ENCODE measurements at places on chromosomes 12 and 14.

- DNase-seq, result no peak
Observed at GRCh38 chr12:94143438-94143837, 4.9 kb upstream of the PLXNC1 start.

- no peak for DNase-seq
Observed at GRCh38 chr12:103727638-103728037, 113.4 kb downstream of the NT5DC3 start.

- DNase-seq, result no peak
Observed at GRCh38 chr14:100765296-100765695, 38.6 kb downstream of the DLK1 start.

DNA sequence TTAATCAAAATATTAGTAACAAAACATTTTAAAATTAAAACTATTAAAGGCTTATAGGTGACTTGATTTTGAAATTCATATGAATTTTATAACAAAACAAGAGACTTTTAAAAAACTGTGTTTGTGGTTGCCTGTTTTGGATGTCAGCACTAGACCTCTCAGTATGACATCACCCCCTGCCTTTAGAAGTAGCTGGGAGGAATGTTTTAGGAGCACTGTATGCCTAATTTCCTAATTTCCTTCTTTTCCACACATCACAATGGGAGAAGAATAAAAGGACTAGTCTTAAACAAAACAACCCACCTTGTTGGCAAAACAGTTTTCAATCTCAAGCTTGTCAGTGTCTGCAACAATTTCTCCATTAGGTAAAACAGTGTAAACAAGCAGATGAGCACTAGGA, 48.1 kb upstream of the PZP start:
- no peak for DNase-seq

DNA sequence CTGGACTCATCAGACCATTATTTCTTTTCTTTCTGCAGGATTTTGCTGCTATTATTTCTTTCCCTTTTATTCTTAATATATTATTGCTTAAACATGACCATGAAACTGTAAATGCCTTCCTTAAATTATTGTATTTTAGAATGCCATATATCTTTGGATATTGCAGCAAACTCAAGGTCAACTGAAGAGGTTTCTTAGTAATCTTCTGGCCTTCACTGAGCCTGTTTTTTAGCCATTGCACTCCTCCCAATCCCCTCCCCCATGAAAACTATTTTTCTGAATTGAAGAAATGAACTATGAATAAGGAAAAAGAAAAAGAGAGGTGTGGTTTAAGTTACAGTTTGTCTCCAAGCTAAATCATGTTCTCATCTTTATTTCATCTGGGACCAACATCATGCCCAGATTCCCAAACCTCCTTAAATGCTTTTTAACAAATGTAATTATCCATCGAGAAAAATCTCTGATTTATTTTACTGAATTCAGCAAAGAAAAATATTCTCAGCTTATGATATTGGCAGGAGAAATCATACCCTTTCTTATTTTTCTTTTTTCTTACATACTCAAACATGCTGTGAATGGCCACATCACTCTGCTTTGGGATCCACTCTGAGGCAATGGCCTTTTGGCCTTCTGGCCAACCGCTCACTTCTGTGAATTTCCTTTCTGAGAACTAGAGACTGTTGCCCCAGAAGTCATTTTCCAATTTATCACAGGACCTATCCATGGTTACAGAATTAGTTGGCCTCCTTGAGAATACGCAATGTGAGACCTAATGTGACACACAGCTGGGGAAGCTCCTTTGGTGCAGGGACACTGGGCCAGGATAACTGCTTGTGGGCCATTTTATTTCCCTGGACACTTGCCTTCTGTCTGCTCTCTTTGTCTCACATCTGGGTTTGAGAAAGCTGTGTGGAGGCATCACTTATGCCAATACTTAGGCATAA, 50.9 kb downstream of the IGF1 start:
- DNase-seq, result no peak

- DNase-seq, result no peak
Observed at GRCh38 chr14:55867311-55867710, 250.9 kb upstream of the PELI2 start.

- no peak for DNase-seq
Observed at GRCh38 chr12:109247831-109248654, 61.0 kb downstream of the FOXN4 start.

GRCh38 chr12:132698341-132698740, 11.0 kb downstream of the PXMP2 start:
- DNase-seq, result no peak

GRCh38 chr12:104702565-104703139, 245.9 kb downstream of the CHST11 start:
- no peak for DNase-seq

GRCh38 chr12:118033323-118033722, 16.8 kb downstream of the RFC5 start:
- no peak for DNase-seq

DNA sequence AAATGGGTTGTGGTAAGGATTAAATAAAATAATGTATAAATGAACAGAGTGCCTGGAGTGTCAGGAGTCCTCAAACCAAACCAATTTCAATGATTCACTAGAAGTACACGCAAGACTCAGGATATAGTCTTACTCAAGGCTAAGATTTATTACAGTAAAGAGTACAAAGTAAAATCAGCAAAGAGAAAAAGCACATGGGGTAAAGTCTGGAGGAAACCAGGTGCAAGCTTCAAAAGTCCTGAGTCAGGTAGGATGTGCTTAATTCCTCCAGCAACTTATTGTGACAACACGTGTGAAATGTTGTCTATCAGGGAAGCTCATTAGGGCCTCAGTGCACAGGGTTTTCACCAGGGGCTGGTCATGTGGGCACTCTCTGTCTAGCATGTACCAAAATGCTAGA, 105.8 kb upstream of the NAP1L1 start:
- no peak for DNase-seq

DNA sequence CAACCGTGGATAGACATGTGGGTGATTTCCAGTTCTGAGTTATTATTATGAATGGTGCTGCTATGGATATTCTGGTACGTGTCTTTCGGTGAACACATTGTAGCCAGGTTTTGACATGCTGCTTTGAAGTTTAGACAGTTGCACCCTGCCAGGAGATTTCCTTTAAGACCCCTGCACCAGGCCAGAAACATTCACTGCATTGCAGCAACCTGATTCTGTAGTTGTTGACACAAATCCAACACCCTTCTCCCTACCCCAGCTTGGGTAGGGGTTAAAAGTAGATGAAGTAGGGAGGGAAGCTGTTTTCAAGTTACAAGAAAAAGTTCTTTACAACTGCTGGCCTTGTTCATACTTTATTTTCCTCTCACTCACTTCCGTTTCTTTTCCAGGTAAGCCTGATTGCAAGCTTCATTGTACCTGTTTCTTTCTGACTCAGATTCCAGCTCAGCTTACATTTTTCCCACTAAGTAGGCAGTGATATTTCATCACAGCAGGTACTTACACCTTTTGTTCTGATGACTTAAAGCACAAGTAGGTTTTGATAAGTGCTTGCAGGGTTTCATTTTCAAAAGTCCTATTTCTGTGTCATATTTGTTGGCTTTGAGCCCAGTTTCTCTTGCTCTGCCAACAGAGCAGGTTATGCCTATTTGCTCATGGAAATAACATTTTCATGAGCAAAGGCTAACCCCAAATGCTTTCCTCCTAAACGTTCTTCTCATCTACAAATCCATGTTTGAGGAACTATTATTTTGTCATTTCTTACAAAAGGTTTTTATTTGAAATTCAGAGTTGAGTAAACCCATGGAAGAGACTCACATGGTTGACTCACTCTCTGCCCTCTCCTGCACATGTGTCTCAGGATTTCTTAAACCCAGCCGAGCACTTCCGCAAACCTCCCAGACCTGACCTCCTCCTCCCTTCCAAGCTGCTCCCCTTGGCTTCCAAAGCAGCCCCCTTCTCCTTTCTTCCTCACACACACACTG, 12.1 kb upstream of the LTA4H start:
- DNase-seq, result no peak

- DNase-seq, result no peak
Observed at GRCh38 chr14:47277703-47278102, 397.7 kb downstream of the MDGA2 start.

Measured in AG04449 (cell line).